ENCODE measurements at places on chromosomes 4 and X. TPM values are rescaled to one million over a fixed set of nuclear protein-coding genes. Genes with fewer than 3 reads are reported as not detected.

GRCh38 chr4:47372561-47372960 lies 90.9 kb downstream of the COMMD8 start:
- no peaks in the 10 kb centered on the region for H3K36me3 ChIP-seq
- no peak overlapping the region for H3K4me3 ChIP-seq
- no peaks in the 10 kb centered on the region for H3K4me1 ChIP-seq
- DNase-seq: no peak
- H3K27me3 ChIP-seq: peaks cover 10% of the 10 kb centered on the region

GRCh38 chrX:15373976-15374375 lies 10.2 kb downstream of the VEGFD start:
- H3K36me3 ChIP-seq: no peaks in the 10 kb centered on the region
- H3K4me3 ChIP-seq: no peak overlapping the region
- H3K4me1 ChIP-seq: no peaks in the 10 kb centered on the region
- no peak for DNase-seq

- peak overlapping the region; percentile 23 for H3K4me3 ChIP-seq
- no peaks in the 10 kb centered on the region for H3K36me3 ChIP-seq
- no peak overlapping the region for H3K27ac ChIP-seq
- no peak for DNase-seq
Observed at GRCh38 chrX:37786624-37787422, 7.0 kb downstream of the CYBB start.

GRCh38 chr4:152104901-152105357 lies 344.1 kb upstream of the GATB start:
- H3K36me3 ChIP-seq: no peaks in the 10 kb centered on the region
- DNase-seq: no peak
- H3K4me3 ChIP-seq: no peak overlapping the region
- peaks cover 47% of the 10 kb centered on the region for H3K4me1 ChIP-seq
- H3K27ac ChIP-seq: no peak overlapping the region

DNA sequence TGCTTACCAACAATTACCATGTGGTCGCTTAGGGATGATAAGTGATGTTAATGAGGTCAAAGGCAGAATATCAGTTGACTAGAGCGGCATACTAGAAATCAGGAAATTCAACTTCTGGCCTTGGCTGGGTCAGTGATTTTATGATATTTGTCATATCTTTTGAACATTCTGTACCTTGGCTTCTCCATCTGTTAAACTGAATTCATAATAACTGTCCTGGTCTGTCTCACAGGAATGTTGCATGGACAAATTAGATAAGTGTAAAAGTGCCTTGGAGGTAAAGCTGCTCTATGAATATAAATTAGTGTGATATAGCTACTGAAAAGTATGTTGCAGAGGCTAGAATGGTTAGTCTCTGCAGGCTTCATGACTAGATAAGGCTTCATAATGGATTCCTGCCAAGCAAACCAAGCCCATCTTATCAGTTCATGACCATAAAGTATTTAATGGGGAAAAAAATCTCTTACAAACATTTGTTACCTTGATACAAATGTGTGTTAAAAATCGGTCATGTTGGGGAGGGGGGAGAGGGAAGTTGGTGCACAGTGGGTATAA lies 104.6 kb upstream of the BMPR1B start:
- no peaks in the 10 kb centered on the region for H3K36me3 ChIP-seq
- no peaks in the 10 kb centered on the region for H3K4me1 ChIP-seq
- no peaks in the 10 kb centered on the region for H3K27me3 ChIP-seq
- H3K27ac ChIP-seq: no peak overlapping the region

- H3K36me3 ChIP-seq: no peaks in the 10 kb centered on the region
- H3K4me3 ChIP-seq: no peak overlapping the region
- no peak overlapping the region for H3K27ac ChIP-seq
Observed at GRCh38 chr4:69731847-69732246, 28.6 kb downstream of the SULT1B1 start.

- H3K27me3 ChIP-seq: no peaks in the 10 kb centered on the region
- H3K4me3 ChIP-seq: no peak overlapping the region
- H3K36me3 ChIP-seq: peaks cover 16% of the 10 kb centered on the region
- no peak for DNase-seq
- H3K4me1 ChIP-seq: peaks cover 8% of the 10 kb centered on the region
Observed at GRCh38 chrX:51905711-51906110, 12.3 kb downstream of the MAGED1 start.

DNA sequence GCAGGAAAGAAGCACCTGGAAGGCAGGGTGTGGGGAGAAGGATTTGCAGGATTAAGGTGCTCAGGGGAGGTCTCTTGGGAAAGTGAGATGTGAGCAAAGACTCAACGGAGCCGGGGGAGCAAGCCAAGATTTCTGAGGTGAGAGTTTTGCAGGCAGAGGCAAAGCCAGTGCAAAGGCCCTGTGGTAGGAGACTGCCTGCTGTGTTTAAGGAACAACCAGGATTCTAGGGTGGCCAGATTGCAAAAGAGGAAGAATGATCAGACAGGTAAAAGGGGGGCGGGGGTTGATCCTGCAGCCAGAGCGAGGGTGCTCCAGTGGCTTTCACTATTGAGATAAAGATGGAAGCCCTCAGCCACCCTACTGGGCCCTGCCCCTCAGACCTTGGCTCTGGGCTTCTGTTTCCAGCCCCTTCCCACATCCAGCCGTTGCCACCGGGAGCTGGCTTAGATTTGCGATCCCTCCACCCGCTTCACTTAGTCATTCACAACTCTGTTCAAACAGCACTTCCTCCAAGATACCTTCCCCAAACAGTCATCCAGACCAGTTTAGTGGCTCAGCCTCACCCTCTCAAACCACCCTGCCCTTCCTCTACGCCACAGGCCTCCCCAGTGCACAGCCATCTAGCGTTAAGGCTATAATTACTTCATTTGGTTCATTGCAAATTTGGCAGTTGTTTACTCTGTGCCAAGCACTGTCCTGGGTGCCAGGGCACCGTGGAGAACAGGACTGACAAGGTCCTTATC lies 23.3 kb upstream of the BCOR start:
- H3K4me3 ChIP-seq: no peak overlapping the region
- H3K27me3 ChIP-seq: no peaks in the 10 kb centered on the region
- H3K4me1 ChIP-seq: peaks cover 5% of the 10 kb centered on the region

- H3K27ac ChIP-seq: no peak overlapping the region
- peaks cover 2% of the 10 kb centered on the region for H3K27me3 ChIP-seq
- no peaks in the 10 kb centered on the region for H3K36me3 ChIP-seq
- no peak for DNase-seq
- no peaks in the 10 kb centered on the region for H3K4me1 ChIP-seq
- H3K4me3 ChIP-seq: no peak overlapping the region
Observed at GRCh38 chr4:81095389-81095788, 64.9 kb downstream of the BMP3 start.

- H3K4me3 ChIP-seq: no peak overlapping the region
- no peaks in the 10 kb centered on the region for H3K27me3 ChIP-seq
- no peaks in the 10 kb centered on the region for H3K36me3 ChIP-seq
- no peak for DNase-seq
- no peaks in the 10 kb centered on the region for H3K4me1 ChIP-seq
Observed at GRCh38 chr4:149825336-149825735, 9.7 kb upstream of the IQCM start.

- H3K27me3 ChIP-seq: no peaks in the 10 kb centered on the region
- DNase-seq: no peak
- H3K36me3 ChIP-seq: no peaks in the 10 kb centered on the region
- no peak overlapping the region for H3K4me3 ChIP-seq
- H3K4me1 ChIP-seq: no peaks in the 10 kb centered on the region
Observed at GRCh38 chrX:101287402-101287801, 3.7 kb downstream of the TAF7L start.

DNA sequence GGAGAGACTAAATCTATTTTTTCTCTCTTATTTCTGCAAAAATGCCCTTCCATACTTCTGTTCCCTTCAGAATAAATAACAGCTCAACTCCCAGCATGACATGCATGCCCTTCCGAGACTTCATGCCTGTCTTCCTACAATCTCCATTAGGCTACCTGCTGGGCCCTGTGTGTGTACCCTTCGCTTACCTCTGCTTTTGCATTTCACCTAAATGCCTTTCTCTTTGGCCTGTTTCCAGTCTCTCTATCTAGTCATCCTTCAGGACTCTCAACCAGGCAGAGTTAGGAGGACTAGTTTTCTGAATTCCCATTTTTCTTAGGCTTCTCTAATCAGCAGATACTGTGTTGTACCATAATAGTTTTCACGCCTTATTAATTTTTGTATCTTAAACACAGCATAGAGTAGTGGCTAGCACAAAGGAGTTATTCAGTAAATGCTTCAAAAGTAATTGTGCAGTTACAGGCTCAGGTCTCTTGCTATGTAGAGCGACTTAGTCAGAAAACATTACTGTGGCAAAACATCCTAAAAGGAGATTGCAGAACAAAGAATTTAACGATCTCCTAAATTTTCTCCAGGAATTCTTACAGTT lies 20.5 kb downstream of the SEPTIN11 start:
- no peak overlapping the region for H3K4me3 ChIP-seq
- H3K36me3 ChIP-seq: no peaks in the 10 kb centered on the region
- H3K27me3 ChIP-seq: no peaks in the 10 kb centered on the region
- DNase-seq: no peak
- no peak overlapping the region for H3K27ac ChIP-seq

DNA sequence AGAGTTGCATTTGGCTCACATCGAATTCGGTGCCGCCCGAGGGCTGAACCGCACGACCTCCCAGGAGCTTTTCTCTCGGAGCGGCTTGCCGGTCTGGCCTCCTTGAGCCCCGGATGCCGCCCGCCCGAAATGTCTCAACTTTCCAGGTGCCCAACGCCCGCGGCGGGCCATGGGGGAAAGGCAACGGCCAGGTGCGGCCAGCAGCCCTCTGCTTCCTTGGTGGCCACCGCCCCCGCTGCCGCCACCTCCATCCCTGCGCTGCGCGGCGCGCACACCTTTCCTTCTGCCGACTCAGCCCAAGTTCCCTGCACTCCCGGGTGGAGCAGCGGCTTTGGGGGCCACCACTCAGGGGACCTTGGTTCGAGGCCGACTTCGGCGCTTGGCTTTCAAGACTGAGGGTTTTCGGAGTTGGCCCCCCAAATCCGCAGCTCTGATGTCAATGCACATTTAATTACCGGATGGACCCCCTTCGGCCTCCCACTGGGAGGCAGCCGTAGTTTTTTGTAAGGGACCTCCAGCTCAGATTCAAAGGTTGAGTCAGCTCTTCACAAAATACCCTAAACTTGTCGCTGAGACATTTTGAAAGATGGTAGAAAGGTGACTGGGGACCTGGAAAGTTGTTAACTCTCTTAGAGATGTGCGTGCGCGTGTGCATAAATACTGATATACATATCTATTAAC lies 1.1 kb downstream of the AFF2 start:
- H3K27me3 ChIP-seq: peaks cover 13% of the 10 kb centered on the region
- peaks cover 4% of the 10 kb centered on the region for H3K4me1 ChIP-seq
- no peaks in the 10 kb centered on the region for H3K36me3 ChIP-seq
- H3K27ac ChIP-seq: no peak overlapping the region
- H3K4me3 ChIP-seq: peak overlapping the region; percentile 38

DNA sequence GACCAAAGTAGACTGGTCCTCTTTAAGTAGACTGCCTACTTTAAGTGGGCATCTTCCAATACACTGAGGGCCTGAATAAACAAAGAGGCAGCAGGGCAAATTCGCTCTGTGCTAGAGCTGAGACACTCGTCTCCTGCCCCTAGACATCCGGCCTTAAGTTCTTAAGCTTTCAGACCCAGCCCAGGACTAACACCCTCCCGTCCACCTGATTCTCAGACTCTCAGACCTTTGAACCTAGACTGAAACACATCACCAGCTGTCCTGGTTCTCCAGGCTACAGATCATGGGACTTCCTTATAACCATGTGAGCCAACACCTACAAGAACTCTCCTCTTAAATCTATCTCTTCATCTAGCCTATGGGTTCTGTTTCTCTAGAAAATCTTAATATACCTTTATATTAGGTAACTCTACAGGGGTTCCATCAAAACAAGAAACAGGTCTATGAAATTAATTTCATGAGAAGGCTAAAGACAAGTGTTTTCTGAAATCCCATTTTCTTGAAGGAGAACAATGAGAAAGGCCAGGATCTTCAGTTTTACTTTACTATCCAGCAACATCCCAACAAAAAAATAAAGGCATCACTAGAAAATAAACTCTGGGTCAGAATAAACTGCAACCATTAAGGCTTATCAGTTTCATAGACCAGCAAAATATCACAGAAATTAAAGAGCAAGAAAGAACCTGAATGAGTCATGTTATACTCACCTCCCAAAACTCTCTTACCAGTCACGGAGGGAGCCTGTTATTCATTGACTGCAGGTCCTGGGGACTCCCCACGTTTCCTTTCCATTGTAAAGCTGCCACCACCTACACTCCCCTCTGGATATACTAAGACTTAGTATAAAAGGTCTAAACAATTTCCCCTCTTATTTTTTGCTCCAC lies 14.8 kb downstream of the ADGRA3 start:
- H3K36me3 ChIP-seq: no peaks in the 10 kb centered on the region
- no peak for DNase-seq
- H3K27ac ChIP-seq: no peak overlapping the region
- H3K4me1 ChIP-seq: peaks cover 7% of the 10 kb centered on the region

DNA sequence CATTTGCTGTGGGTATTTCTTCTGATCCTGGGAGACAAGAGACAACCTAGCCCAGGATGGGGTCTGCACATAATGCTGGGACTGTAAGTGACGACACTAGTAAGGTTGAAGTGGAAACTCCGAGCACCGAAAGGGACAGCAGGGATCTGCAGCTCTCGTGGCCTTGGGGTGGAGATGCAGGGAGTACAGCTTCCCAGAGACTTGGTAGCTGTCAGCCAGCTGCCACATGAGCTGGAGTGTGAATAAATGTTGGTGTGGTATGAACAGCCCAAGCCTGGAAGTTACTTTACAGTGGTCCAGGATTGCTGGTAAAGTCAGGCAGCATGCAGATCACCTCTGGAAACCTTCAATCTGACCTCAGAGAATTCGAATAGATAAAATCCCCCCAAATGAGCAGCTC lies 97.6 kb downstream of the FAM193A start:
- H3K4me1 ChIP-seq: no peaks in the 10 kb centered on the region
- H3K27ac ChIP-seq: no peak overlapping the region
- DNase-seq: no peak
- no peaks in the 10 kb centered on the region for H3K27me3 ChIP-seq
- H3K4me3 ChIP-seq: no peak overlapping the region

GRCh38 chr4:185457136-185457535 lies 14.4 kb downstream of the CCDC110 start:
- DNase-seq: no peak
- peaks cover 48% of the 10 kb centered on the region for H3K27me3 ChIP-seq
- H3K4me3 ChIP-seq: no peak overlapping the region
- H3K27ac ChIP-seq: no peak overlapping the region

Gene GAGE1
- total RNA-seq: not detected

Gene GABRQ
- not detected for total RNA-seq

Gene P2RY10
- total RNA-seq: 10.1 TPM

Gene PLAC8
- total RNA-seq: 10.0 TPM

Gene ZNF157
- total RNA-seq: 0.31 TPM

Gene NR0B1
- total RNA-seq: not detected

Gene BCLAF3
- total RNA-seq: 9.4 TPM

Gene SORCS2
- total RNA-seq: 0.21 TPM

Gene WDFY3
- 0.59 TPM for total RNA-seq

All from natural killer cell treated with Interleukin-12 subunit alpha and Interleukin-12 subunit beta and Interleukin-15 and Interleukin-18, amount 100 ng/mL, for 72 hours (primary cell).